ENCODE measurements at places on chromosomes 3 and 15.

GRCh38 chr15:40313531-40314398 is 6.0 kb upstream of the PLCB2 start:
- DNase-seq: peak; percentile 69

GRCh38 chr15:70281811-70282307 is 184.1 kb upstream of the TLE3 start:
- peak; percentile 82 for DNase-seq

GRCh38 chr3:87489892-87490291 is 213.5 kb upstream of the POU1F1 start:
- no peak for DNase-seq

DNA sequence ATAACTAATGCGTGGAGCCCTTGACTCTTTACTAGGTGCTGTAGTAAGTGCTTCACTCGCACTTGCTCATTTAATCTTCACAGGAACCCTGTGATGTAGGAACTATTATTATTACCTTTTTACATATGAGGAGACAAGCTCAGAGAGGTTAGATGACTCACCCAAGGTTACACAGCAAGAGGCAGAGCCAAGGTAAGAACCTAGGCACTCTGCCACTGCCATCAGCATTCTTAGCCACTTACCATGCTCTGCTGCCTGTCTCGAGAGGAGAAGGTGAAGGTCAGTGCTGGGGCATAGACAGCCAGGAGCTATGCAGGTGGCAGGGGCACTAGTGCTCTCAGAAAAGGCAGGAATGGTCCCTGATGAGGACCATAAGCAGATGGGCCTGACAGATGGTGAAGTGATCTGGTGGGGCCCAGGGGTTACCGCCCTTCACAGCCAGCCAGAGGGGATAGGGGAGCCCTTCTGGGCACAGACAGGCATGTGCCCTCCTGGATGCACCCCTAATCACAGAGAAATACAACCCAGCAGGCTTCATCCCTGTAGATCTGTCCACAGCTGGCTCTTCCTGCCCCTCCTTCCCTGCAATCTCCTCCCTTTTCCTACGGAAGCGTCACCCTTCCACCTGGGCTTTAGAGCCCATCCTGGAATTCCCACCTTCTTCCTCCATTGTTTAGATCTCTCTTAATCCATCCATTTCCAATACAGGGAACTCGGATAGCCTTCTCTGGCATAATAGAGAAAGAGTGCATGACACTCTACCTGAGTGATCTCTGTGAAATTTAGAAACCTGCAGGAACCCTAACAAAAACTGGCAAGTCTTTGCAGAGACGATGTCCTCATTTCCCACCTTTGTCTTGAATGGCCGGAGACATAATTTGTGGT is 26.9 kb downstream of the ABTB1 start:
- DNase-seq: no peak

DNA sequence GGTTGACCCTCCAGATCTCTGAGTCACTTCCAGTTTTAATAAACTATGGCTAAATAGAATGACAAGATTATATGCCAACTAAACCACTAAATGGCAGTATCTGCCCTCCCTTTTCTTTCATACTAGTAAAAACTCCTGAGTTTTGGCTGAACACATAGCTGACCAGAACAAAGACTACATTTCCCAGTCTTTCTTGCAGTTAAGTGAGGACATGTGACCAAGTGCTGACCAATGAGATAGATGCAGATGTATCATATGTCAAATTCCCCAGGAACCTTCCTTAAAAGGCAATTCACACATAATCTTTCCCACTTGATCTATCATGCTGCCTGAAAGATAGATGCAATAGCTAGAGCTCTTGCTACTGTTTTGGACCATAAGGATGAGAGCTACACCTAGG is 191.3 kb downstream of the SHOX2 start:
- DNase-seq: no peak

DNA sequence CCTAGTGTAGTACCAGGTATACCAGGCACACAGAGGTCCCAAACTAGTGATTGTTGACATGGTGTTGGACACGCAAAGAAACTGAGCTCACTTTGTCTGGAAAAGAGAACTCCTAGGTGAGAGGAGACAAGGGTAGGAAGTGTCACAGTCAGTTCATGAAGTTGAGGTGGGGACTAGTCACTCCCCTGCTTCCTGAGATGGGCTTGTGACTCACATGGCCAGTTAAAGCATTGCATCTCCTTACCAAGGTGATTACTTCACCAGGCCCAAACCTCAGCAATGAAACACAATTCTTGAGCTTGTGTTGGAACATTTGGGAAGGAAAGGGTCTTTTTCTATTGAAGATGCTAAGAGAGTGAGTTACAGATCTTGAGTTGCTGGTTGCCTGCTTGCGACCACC is 49.2 kb upstream of the RAD18 start:
- DNase-seq: no peak

DNA sequence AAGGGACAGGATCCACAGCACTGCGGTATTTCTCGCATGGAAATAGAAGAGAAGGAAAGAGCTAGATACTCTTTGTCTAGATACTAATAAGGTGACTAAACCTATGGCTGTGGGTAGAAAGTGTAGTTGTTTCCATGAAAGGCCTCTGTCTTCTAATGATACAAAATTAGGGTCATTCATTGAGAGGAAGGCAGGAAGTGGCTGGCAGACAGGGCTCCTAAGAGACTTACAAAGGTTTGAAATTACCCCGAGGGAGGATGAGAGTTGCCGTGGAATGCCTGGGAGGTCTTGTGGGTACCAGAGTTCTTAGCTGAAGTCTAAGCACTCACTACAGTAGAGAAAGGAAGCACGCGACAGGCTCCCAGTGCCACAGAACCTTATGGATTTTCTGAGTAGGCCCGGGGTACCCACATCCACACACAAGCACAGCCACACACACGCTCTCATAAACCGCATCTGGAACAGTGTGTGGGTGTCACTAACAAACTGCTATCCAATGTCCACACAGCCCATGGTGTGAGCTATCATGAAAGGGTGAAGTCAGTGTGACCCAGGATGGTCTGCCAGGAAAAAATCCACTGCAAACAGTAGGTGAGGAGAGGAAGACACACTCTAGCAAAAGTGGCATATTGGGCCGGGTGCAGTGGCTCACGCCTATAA is 221.4 kb downstream of the FAM43A start:
- no peak for DNase-seq

DNA sequence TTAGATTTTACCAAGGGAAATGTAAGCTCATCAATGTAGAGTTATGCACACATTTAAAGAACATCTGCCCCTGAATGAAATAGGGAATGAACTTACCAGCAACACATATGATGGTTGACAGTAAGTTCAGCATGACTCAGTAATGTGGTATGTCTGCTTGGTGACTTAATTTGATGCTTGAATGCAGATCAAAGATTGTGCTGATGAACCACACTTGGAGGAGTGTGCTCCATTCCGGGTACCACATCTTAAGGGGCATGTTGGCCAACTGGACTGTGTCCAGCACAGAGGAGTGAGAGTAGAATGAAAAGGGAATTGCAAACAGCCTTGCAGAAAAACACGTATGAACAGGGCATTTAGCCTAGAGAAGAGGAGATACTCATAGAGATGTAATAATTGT is 171.0 kb upstream of the RARB start:
- no peak for DNase-seq

GRCh38 chr3:131738095-131738494 is 235.3 kb upstream of the MRPL3 start:
- DNase-seq: no peak

- DNase-seq: no peak
Observed at GRCh38 chr3:65953301-65953812, 85.4 kb downstream of the MAGI1 start.

DNA sequence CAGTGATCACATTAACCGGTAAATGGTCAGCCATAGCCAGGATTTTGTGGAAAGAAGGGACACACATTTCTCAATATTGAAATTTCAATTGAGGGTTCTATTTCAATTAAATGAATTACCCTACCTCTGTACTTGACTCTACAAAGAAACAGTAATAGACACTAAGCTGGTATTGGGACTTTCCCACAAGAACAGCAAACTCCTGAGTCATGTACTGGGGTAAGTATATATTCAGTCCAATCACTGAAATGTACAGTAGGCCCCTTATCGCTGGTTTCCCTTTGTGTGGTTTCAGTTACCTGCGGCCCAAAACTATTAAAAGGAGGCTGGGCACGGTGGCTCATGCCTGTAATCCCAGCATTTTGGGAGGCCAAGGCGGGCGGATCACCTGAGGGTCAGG is 17.6 kb downstream of the ASB14 start:
- no peak for DNase-seq

GRCh38 chr15:73142802-73143762 is 90.8 kb downstream of the NEO1 start:
- DNase-seq: peak; percentile 73

- DNase-seq: peak; percentile 45
Observed at GRCh38 chr15:88646951-88647350, 8.1 kb downstream of the ISG20 start.

DNA sequence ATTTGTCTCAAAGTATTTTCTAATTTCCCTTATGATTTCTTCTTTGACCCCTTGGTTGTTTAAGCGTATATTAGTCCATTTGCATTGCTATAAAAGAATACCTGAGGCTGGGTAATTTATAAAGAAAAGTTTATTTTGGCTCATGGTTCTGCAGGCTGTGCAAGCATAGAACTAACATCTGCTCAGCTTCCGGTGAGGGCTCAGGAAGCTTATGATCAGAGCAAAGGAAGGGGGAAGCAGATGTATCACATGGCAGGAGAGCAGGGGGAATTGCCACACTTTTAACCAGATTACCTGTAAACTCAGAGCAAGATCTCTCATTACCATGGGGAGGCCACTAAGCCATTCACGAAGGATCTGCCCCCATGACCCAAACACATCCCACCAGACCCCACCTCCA is 148.2 kb downstream of the PDE8A start:
- DNase-seq: no peak

DNA sequence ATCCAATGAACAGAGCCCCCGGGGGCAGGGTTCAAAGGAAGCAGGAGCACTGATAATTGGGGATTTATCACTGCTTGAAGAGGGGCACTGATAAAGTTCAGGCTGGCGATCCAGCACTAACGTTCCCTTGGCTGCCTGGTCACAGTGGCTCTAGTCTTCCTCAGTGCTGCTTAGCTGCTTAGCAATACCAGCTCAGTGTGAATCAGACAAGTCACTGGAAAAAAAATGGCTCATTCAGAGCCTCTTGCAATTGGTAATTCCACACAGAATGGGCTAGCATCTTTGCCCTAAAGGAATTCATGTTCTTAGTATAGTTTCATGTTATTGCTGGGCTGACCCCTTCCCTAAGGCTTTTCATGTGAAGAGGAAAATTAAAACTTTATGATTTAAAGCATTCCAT is 95.7 kb upstream of the SLC2A2 start:
- no peak for DNase-seq

DNA sequence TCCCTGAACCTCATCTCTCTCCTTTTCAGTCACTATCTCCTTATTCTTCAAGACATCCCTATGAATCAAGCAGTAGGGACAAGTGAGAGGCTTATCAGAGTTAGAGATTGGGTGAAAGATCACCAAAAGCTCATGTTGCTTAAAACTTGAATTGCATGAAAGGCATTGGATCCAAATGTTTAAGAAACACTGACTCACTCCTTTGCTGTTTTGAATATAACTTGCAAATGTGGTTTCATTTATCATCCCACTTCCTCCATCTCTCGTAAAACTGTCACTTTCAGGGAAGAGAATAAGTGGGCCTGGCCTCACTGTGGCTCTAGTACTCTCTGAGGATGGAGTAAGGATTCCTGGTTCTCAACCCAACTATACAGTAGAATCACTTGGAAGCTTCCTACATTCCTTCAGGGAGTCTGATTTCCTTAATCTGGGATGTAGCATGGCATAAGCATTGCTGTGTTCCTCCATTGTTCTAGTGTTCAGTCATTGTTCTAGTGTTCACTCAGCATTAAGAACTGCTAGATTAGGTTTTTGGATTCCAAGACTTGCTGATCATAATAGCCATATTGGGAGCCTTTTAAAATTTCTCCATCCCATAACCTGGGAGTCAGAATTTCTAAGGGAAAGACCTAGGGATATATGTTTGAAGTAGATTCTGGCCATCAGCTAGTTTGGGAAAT is 171.8 kb downstream of the TMEM108 start:
- no peak for DNase-seq

- DNase-seq: no peak
Observed at GRCh38 chr15:30922480-30923311, 19.0 kb downstream of the FAN1 start.

- DNase-seq: no peak
Observed at GRCh38 chr15:71434774-71435173, 319.5 kb downstream of the THSD4 start.

GRCh38 chr3:9399337-9399703 is 1.9 kb downstream of the SETD5 start:
- no peak for DNase-seq

DNA sequence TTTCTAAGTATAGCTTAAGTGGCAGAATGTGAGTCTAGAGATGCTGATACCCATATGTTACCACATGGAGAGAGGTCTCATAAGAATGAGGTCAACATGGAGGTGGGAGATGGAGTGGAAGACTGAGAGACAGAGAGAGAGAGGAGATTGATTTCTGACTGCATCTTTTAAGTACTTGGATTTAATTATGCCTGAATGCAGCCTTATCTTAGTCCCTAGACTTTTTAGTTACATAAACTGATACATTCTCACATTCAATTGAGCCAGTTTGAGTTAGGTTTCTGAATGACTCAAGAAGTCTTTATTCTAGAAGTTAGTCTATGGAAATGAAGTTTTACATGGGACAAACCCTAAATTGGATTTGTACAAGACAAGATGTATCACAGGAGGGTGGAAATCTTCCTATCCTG is 58.5 kb upstream of the TNFSF10 start:
- DNase-seq: no peak

DNA sequence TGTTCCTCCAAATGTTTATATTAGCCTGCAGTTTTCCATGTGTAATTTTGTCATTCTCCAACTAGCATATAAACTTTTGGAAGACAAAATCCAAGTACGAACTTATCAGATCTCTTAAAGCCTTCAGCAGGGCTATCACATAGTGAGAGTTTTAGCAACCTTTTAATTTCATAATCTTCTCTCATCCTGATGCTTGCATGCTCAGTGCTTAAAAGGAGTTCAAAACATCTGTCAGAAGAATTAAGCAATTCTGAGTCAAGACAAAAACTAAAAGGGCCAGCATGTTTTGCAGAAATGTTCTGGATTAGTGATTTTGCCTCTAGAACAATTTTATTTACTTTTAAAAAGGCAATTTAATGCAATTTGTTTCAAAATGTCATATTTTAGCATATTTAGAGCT is 73.4 kb upstream of the SLC2A2 start:
- DNase-seq: no peak

DNA sequence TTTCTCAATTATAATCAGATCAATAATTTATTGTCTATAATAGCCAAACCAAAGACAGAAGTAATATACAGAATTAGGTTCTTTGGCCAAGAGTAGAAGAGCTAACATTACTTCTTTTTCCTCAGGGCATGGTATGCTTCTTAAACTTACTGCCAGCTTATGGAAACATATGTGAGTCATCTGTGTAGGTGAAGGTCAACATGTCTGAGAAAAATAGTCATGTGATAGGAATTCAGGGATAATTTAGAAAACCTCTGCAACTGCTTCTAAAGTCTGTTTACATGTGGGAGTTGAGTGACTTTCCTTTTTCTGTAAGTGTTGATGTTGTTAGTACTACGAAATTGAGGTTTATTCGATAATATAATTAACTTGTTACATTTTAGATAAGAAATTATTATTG is 19.2 kb upstream of the MAP6D1 start:
- no peak for DNase-seq
